ENCODE measurements at places on chromosomes 5 and 9.

DNA sequence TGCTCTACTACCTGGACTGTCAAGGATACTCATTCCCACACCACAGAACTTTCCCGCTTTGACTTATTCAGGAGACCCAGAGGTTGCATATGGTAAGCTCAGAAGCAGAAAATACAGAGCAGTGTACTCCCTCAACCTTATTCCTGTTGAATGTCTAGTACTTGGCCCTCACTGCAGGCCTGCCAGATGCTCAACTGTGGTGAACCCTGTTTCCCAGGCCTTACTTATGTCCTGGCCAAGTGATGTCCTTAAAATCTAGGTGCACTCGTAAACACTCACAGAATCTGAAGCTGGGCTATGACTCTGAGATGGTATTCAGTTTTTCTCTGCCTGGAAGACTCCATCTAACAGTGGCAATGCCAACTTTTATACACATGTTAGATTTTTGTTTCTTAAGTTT lies 21.0 kb downstream of the DIAPH1 start:
- DNase-seq = no peak

GRCh38 chr9:136543280-136543679 lies 2.6 kb downstream of the NOTCH1 start:
- DNase-seq = no peak

DNA sequence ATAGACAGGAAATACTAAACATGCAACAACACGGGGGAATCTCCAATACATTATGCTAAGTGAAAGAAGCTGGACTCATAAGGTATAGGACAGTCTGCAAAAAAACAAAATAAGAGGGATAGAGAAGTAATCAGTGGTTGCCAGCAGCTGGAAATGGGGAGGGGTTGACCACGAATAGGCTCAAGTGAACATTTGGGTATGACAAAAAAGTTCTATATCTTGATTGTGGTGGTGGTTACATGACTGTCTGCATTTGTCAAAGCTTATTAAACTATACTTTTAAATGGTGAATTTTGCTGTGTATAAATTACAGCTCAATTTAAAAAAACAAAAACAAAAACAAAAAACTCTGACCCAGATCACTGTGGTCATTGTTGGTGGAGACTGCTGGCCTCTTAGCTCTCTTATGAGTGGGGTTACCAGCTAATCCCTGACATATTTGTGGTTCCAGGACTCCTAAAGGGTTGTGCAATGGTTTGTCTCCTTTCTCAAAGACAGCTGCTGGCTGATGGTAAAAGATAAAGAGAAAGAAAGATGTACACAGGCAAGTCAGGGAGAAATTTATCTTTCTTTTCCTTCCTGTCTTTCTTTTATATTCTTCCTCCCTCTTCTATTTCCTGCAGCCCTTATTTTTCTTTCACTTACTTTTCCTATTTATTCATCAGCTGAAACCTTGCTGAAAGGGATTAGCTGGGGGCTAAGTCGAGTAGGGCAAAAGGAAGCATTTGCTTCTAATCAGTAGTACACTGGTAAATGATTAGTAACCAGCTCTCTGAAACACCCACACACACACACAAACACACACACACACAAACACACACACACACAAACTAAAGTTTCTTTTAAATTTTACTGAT lies 42.6 kb upstream of the APC start:
- DNase-seq = no peak

- no peak for DNase-seq
These were observed 179.4 kb downstream of the PPP2R2B start for GRCh38 chr5:146699138-146699537.

DNA sequence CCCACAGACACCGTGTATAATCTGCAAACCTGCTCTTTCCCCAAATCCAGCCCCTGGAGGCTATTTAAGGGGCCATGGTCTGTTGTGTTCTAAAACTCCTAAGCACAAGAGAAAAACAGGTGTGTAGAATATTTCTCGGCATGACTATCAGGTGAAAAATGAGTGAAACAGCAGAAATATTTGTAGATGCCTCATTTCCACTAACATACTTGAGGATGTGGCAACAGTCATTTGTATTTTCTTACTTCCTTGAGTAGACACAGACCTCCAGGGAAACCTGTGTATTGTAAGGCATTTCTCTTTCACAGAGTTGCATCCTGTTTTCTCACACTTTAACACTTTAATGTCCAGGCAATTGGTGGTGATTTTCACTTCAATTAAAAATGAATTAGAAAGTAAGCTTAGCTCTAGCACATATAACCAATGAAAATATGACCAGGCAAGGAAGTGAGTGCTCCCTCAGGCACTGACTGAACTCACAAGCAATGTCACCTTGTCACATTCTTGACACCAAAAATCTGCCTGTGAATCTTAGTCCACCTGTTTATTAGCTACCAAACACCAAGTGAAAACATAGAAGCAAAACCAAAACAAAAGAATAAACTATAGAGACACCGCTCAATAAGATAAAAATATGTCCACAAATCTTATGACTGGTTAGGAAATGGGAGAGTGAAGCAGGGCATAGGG lies 64.4 kb downstream of the DIRAS2 start:
- DNase-seq = no peak

GRCh38 chr5:1176473-1177391 lies 24.7 kb upstream of the SLC6A19 start:
- no peak for DNase-seq

- no peak for DNase-seq
These were observed 511.6 kb upstream of the ZNF608 start for GRCh38 chr5:125257997-125258396.

GRCh38 chr5:125210242-125210947 lies 464.0 kb upstream of the ZNF608 start:
- no peak for DNase-seq

DNA sequence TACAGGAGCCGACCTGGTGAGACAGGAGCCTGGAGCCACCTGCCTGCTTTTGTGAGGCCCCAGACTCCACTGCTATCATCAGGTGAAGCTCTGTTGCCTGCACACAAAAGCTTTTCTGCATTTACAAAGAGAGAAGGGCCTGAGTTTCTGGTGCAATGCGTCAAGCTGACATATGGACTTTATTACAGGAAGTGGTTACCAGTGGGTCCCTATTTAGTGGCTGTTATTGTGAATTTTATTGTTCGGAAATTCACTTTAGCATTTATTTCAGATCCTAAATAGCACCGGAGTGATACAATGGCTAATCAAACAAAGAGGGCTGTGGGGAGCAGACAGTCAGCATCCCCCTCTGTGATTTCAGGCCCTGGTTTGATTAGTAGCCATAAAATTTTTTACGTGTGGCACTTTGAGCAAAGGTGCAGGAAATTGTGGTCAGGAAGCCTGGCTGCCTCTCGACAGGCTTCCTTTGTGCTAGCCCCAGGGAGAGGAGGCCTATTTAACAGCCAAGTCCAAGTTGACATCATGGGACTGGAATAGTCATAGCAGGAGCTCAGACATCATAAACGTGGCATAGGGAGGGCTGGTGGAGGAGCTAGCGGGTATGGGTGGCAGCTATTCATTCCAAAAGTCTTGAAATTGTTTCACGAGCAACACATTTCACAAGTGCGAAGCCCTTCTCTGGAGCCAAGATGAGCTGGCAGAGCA lies 8.4 kb downstream of the TGFBI start:
- DNase-seq = no peak

DNA sequence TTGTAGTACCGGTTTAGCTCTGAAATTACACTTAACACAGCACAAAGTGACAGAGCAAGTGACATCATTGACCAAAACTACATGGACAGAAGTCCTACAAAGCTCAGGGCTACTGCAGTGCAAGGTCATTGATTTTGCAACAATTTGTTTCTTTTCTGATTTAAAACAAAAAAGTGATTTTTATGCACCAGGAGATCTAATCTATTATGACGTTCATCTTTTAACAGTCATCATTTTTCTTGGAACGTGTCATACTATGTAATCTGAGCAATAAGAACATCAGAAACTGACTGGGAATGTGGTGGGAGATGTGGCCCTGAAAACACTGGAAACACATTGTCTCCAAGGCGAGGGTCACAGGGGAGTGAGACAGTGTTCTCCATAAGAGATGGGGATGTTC lies 17.4 kb upstream of the ZFAND5 start:
- no peak for DNase-seq

GRCh38 chr5:116394186-116394867 lies 180.3 kb downstream of the SEMA6A start:
- no peak for DNase-seq

DNA sequence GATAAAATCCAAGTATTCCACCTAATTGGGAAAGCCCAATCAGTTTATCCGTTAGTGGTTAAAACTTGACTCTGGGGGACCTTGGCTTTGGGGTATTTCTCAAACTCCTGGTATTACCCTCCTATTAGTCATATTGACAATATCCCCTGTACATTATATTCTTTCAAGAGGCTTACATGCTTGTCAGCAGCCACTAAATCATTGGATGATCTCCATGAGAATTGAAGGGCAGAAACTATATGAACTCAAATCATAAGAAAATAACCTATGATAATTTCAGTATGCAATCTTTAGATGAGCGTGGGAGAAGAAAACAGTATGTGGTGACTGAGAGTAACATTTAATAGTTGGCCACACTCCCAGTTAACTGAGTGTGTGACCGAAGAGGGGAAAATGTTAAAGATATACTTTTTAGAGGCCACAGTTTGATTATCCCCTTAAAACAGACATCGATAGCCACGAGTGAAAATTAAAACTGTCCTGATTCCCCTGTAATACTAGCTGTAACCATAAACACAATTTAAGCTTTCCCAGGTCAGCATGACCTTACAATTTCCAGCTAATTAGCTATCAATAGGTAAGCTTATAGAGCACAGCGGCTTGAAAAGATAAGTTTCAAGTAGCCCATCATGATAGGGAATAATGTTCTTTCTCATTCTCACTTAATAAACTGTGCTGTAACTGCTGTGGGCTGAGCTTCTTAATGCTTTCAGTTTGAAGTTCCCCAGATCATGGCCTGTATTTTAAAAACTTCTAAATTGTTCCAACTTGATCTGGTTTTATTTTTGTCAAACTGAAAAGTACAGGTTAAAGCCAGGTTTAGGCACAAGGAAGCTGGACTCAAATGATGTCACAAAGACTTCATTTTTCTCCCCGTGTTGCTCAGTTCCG lies 58.6 kb downstream of the PUM3 start:
- no peak for DNase-seq

DNA sequence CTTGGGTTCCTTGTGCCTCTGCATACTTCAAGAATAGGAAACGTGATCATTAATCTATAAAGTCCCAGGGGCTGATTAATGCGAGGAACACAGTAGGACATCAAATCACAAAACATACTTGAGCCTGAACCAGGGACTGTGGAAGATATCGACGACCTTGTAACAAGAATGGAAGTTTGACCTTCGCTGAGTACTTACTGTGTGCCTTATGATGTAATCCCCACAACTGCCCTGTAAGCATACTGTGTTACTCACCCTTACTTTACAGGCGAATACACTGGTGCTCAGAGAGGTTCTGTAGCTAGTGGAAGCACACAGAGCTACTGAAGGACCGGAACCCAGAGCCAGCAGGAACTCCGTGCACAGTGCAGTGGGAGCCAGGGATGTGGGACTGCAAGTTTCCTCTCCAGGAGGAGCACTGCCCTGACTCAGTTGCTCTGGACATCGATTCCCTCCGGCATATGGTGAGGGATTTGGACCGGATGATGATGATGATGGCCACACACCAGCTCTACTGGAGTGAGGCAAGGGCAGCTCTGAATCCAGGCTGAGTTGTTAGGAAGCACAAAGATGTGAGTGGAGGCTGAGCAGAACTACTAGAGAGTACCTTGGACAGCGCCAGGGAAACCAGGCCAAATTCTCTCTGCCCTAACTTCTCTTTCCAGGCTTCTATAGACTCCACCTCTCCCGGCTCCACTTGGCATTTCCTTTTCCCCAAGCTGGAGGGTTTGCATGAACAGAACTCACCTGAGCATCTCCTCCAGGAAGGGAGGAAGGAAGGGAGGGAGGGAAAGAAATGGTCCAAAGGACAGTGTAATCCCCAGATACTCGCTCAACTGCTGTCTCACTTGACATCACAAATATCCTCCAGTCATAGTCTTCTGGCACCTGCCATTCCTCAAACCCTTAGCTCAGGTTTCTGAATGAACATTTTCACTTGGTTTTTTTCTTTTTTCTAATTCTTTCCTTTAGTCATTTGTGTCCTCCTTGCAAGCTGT lies 1.5 kb upstream of the GABBR2 start:
- DNase-seq = no peak

DNA sequence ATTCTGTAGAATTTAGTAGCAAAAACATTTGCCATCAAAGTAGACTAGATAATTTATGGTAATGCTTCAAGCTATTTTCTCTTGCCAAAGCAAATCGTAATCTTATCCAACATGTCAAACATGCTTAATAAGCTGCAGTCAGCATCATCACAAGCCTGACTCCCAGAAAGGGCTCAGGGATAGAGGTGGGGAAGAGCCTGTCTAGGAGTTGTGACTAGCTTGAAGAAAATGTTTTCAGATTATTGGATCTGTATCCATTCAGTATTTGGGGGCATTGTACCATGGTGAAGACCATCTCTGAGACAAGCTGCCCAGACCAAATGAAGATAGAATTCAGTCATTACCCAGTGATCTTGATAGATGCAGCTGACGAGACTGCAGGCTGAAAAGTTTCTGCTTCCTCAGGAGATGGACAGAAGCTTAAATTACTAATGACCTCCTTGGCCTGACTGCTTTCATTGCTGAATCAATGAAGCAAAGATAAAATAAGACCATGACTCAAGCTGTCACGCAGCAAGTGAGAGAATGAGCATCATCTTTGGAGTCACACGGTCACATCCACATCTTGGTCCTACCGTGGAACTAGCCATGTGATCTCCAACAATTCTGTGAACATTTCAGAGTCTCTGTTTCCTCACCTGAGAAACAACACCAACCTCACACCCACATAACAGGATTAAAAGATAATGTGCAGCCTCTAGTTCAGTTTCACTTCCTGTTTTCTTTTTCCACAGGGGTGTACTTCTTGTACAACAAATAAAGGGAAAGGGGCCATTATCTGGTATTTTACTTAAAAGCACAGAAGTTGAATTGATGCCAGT lies 9.4 kb downstream of the ERAP2 start:
- DNase-seq = no peak

DNA sequence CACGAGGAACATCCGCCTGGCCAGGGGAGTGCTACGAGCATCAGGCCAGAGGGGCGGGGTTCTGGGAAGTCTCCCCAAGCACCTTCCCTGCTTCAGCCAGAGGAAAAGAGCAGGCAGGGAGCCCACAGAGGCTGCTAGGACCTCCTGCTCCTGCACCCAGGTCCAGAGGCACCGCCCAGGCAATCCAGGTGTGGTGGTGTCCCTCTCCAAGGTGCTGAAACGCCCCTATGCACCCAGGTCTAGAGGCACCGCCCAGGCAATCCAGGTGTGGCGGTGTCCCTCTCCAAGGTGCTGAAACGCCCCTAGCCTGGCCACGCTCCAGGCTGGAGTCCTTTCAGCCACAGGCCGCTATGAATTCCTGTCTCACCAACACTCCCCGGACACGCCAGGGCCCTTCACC lies 10.7 kb upstream of the UBAC1 start:
- no peak for DNase-seq

Measured in activated T-cell treated with anti-CD3 and anti-CD28 coated beads for 4 hours (primary cell).